MCF 10A (cell line): ENCODE measurements at places on chromosomes 1 and 21.

GRCh38 chr1:47545912-47546483 lies 108.2 kb downstream of the FOXD2 start:
- DNase-seq = no peak

DNA sequence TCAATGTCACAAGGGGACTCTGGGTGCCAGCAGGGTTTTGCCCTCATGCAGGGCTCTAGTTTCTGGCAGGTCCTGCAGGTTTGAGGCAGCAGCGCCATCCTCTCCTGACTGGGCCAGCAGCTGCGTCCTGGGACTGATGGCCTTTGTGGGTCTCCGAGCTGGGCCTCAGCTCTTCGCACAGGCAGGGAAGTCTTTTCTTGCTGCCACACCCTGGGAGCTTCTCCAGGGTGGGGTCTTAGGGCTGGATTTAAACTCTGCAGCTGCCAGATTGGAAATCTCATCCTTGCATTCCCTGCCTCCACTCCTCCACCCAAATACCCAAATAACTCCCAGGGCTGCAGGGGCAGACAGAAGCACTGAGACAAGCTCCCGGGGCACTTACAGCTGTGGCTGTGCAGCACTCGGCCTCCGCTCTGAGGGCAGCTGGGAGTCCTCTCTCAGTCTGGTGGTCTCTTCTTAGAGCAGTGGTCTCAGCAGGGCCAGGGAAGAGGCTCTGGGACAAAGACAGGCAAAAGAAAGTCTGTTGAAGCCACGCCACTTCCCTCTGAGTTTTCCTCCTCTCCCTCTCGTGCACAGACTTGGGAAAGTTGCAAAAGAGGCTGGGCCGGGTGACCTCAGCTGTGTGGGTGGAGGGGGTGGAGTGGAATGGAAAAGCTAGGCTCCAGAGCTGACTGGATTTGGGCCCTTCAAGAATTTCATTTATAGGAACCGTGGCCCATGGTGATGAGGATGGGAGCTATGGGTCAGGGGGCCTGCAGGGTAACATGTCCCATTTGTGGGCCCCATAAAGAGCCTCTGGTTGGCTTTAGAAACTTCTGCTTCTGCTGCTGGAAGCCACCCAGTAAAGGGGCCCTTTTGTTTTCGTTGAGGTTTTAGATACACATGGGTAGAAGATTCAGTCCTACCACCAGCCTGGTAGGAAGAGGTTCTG lies at the start of gene RAB7B:
RAB7B (minus strand) TSS at position 525 of the 931 bp plus-strand sequence. CDS start 9,260 bp downstream, outside the sequence.
- peak; percentile 91 for DNase-seq

DNA sequence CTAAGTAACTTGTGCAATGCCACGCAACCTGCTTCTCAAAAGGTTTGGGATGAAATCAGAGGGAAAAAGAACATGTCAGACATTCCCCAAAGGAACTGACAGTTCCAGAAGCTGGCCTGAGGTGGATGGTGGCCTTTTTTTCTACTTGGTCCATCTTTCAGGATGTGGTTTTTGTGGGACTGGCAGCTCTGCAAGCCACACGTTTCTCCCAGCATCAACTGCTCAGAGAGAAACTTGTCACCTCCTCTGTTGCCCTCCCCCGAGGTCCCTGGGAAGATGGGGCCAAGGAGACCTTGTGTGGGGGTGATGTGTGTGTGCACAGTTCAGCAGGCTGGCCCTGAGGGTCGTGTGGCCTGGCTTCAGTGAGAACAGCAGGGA lies 2.5 kb upstream of the DHRS3 start:
- DNase-seq = no peak

- DNase-seq = no peak
Measured at GRCh38 chr1:172277989-172278388, 142.5 kb upstream of the C1orf105 start.

- no peak for DNase-seq
Measured at GRCh38 chr1:112723511-112723839, 8.3 kb upstream of the PPM1J start.

DNA sequence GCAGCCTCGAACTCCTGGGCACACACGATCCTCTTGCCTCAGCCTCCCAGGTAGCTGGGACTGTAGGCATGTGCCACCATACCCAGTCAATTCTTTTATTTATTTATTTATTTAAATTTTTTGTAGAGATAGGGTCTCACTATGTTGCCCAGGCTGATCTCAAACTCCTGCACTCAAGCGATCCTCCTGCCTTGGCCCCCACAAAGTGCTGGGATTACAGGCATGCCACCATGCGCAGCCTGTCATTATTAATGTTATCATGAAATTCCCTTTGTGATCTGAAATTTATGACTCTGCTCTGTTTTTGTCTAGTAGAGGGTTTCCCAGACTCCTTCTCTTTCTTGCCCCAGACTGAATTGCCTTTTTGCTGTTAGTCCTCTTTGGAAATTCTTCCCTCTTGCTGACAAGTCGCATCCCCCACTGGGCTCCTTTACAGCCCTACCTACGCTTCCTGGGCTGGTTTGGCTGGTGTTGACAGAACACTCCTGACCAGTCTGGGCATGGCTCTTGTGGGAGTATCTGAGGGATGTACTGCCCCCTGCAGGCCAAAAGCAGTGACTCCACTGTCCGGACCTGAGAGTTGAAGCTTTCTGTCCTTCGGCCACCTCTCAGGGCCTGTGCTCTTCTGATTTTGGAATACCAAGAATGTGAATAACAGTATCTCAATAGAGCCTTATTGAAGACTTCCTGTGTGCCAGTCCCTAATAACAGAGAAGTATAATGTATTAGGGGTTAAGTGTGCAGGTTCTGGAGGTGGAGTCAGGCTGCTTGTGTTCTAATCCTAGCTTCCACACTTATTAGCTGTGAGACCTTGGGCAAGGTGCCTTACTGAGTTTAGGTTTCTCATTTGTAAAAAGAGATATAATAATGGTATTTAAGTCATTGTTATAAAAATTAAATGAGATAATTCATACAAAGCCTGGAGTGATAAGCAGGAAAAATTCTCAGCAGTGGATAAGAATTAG lies 28.2 kb downstream of the TCEANC2 start:
- DNase-seq = peak; percentile 84
